ENCODE measurements at places on chromosomes 1 and 21. TPM values are rescaled to one million over a fixed set of nuclear protein-coding genes. Genes with fewer than 3 reads are reported as not detected.
A peak's percentile ranks its signal among the peaks of the same experiment; 100 is the strongest.

CYYR1 gene
- total RNA-seq, result not detected

- no peak for DNase-seq
These were observed 142.7 kb downstream of the MRPS6 start for GRCh38 chr21:34215911-34216717.

- DNase-seq, result no peak
These were observed 37.5 kb downstream of the NEXN start for GRCh38 chr1:77925956-77926355.

- no peak for DNase-seq
These were observed 48.4 kb downstream of the JAK1 start for GRCh38 chr1:64917907-64918306.

GRCh38 chr1:27628712-27629111, 6.3 kb downstream of the FGR start:
- no peak for DNase-seq

ADAMTSL4 gene
- total RNA-seq, result 2.7 TPM

GLIS1 gene
- total RNA-seq, result 0.03 TPM

DNA sequence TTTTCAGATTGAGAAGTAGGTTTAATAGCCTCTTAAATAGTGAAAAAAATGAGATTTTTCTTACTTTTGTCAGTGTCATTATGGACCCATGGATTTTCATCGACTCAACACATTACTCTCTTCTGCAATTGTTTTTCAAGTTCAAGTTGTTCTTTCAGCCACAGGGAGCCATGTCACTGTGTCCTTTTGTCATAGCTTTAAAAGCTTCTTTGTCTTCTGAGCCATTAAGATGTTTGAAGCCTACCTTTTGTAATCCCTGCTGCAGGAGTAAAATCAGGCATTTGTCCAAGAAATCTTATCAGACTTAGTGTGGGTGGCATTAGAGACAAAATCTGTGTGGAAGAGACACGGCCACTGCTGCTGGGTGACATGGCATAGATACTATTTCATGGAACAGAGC, 92.8 kb upstream of the ZP4 start:
- no peak for DNase-seq

GRCh38 chr1:205375835-205376545, 19.3 kb upstream of the KLHDC8A start:
- peak; percentile 47 for DNase-seq

GRCh38 chr1:208476846-208477170, 232.6 kb upstream of the PLXNA2 start:
- no peak for DNase-seq

- DNase-seq, result no peak
These were observed 23.4 kb downstream of the TTC39A start for GRCh38 chr1:51306950-51307349.

DNA sequence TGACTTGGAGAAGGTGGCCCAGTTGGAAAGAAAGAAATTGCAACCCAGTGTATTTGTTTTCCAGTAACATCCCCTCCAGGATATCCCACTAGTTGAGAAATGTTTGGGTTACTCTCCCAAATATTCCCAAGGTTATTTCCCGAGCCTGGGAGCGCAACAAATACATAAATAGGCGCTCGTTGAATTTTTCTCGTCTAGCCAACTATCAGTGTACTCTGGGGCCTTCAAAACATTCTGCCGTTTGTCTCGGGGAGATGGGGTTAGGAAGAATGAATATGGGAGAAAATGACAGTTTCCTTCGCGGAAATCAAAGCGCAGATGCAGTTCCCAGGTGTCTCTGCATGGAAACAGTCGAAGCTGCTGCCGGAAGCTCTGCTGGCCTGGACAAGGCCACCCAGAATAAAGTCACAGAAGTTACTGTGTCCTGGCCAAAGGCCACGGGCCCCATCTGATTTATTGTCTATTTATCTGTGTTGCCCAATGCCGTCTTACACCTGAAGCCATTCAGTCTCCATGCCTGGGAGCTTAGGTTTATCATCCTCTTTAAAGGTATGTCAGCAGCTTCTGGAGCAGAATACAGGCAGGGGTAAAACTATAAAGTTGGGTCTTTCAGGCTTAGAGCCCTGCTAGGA, 1.0 kb downstream of the C1orf115 start:
- no peak for DNase-seq

DNA sequence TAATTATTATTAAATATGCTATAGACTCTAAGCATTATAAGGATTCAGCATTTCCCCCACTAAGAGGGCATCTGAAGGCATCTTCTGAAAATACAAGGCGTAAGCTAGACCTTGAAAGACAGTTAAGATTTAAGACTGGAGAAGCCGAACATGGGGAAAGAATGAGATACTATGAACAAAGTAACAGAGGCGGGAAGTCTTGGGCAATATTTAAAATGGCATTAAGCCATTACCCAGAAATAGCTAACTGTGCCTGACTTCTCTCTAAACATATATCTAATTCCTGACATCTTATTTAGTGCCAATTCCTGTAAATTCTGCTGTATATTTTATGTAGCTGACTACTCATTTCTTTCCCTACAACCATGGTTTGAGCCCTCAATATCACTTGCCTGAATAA, 20.9 kb downstream of the DPH5 start:
- DNase-seq, result no peak

- no peak for DNase-seq
These were observed 213.0 kb downstream of the CRB1 start for GRCh38 chr1:197481101-197481500.

IRF6 gene
- total RNA-seq, result not detected

All from Caki2 (cell line).